Fibroblast of upper back skin (primary cell): ENCODE measurements at places on chromosomes 3 and 15.

DNA sequence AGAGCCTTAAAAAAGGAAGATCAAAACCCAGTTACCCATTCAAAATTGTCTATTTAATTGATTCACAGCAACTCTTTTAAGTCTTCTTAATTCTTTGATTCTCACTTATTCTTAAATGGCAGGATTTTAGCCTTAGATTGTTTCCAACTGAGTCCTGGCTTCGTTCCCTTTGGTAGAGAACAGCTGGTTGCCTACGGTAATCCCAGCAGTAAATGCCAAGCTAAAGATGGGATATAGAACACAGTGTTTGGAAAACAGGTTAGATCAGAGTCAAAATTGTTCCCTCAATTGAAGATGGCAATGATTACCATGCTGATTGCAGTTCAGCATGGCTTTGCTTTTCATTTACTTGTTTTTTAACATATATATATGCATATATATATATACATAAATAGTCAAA, 300.9 kb downstream of the PYDC2 start:
- DNase-seq: peak; percentile 49

DNA sequence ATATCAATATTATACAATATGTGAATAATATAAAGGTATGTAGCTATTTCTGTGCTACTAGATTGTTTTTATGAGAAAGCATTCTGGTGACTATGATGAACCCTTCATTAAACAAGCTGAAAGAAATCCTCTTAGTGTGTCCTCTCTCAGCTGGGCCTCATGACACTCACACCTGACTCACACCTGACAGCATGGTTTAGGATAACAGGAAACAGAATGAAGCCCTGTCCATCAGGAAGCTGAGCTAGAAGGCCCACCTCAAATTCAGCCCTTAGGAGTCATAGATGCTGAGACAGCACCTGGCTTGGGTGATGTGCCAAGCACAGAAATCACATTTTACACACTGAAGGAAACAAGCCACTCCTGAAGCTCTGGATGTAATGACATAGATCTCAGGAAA, 30.8 kb downstream of the CHCHD4 start:
- DNase-seq: no peak

DNA sequence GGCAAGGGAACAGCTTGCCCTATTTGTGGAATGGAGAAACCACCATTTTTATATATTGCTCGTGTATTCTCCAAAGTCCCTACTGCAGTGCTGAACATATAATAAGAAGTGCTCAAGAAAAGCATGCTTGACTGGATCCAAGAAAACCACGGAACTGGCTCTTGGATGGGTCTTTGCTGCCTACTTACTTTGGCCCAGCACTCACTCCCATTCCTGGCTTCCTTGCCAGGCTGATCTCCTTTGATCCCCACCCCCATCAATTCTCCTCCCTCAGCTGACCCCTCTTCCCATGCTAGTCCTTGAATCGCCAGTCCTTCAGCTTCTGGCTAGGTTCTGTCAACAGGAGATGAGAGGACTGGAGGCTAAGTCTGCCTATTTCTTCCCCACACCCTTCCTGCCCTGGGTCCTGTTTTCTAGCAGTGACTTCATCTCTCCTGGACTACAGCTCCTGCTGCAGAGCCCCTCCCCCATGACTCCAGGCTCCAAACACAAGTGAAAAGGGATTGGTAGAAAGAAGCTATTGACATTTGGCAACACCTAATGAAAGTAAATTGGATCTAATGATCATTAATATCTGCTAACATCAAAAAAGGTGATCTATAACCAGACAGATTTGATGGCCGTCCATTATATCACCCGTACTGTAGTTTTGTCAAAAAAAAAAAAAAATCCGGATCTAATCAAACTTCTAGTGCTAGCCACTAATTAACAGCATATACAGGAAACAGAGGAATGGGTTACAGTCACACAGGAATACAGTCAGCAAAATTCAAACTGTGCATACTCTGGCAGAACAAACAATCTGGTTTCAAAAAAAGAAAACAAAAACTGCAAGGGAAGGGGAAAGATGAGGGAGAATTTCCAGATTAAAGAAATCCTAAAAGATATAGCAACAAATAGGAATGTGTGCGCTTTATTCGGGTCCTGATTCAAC, 7.8 kb downstream of the FAM240A start:
- no peak for DNase-seq

- DNase-seq: no peak
Measured at GRCh38 chr3:58556761-58557221, 19.8 kb upstream of the ACOX2 start.

- peak; percentile 14 for DNase-seq
Measured at GRCh38 chr3:114525278-114525677, 231.4 kb downstream of the TIGIT start.

DNA sequence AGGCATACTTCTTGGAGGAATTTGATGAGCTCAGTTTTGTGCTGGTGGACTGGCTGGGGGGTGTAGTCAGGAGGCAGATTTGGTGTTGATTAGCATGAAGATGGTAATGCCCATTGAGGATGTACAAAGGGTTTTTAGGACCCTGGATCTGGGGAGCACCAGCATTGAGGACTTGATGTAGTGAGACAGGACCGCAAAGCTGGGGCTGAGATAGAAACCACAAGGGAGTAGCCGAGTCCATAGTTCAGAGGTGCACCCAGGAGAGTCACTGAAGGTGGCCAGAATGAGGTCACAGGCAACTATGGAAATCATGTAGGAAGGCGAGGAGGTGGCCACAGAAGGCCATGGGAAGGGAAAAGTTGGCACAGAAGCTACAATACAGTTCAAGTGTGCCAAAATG, 2.7 kb upstream of the CDC25A start:
- DNase-seq: no peak

- no peak for DNase-seq
Measured at GRCh38 chr3:105661461-105661860, 207.4 kb downstream of the CBLB start.

DNA sequence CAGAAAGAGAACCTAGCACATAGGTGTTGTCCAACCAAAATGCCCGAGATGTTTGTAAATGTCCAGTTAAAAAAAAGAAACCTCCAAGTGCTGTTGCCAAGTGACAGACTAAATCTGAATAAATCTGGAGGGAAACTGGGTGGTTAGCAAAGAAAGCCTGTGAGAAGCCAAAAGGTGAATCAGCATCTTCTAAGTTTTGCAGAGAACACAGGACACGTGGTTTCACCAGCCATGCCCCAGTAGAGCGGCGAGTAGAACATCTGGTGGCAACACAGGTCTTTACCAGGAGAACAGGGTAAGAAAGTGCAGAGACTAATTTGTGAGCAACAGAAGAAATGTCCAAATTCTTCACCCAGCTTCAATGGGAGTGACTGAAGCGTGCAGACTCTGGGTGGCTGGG, 986.0 kb downstream of the ROBO2 start:
- DNase-seq: no peak

GRCh38 chr3:128569756-128570155, 76.8 kb upstream of the GATA2 start:
- no peak for DNase-seq

- peak; percentile 34 for DNase-seq
Measured at GRCh38 chr3:108008106-108008505, 82.7 kb downstream of the CD47 start.

- peak; percentile 46 for DNase-seq
Measured at GRCh38 chr15:92118162-92118935, 264.8 kb downstream of the SLCO3A1 start.

GRCh38 chr15:69357773-69358771, 56.1 kb upstream of the KIF23 start:
- DNase-seq: peak; percentile 6

DNA sequence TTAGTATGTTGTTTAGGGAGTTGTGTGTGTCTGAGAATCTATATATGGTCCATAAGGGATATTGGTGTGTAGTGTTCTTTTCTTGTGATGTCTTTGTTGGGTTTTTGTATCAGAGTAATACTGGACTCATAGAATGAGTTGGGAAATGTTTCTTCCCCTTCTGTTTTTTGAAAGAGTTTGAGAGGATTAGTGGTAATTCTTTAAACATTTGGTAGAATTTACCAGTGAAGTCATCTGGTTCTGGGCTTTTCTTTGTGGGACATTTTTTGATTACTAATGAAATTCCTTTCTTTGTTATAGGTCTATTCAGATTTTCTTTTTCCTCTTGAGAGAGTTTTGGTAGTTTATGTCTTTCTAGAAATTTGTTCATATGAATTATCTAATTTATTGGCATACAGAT, 16.9 kb downstream of the ACKR2 start:
- DNase-seq: no peak

- DNase-seq: no peak
Measured at GRCh38 chr3:169980055-169980454, 13.4 kb downstream of the SEC62 start.

DNA sequence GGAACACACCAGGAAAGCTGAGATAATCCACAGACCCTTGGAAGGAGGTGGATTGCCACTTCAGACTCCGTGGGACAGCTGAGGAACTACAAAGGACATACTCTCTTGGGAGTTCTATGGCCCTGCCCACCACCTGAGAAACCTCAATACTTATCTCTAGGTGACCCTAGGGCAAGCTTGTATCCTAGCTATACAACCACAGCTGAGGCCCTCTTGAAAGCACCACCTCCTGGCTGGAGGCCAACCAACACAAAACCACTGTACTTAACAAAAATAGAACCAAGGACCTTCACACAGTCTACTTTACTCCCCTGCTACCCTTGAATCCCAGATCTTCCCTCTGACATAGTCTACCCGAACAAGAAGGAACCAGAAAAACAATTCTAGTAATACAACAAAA, 60.7 kb upstream of the TRIM42 start:
- DNase-seq: no peak

GRCh38 chr15:85318048-85318731, 62.2 kb upstream of the AKAP13 start:
- peak; percentile 92 for DNase-seq

- no peak for DNase-seq
Measured at GRCh38 chr3:134952371-134952770, 157.3 kb downstream of the EPHB1 start.

DNA sequence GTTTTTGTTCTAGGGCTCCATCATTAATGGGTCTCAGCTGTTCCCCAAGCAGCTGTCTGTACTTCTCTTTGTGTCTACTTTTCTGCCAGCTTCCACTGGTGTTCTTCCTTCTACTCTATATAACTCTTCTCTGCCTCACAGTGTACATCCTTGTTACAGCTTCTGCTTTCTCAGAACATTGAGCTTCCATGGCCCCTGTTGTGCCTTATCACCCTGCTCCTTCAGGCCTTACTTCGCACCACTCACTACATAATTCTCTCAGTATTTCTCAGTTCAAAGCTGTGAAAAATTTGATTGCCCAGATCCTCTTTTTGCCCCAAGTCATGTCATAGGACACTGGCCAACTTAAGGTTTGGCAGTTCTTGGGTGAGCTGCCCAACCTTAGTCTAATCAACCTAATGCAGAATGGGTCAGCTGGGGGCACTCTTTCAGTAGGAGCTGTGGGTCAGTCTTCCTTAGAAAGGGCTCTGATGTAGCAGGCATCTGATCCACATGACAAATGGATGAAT, 28.9 kb downstream of the CSTA start:
- DNase-seq: no peak

DNA sequence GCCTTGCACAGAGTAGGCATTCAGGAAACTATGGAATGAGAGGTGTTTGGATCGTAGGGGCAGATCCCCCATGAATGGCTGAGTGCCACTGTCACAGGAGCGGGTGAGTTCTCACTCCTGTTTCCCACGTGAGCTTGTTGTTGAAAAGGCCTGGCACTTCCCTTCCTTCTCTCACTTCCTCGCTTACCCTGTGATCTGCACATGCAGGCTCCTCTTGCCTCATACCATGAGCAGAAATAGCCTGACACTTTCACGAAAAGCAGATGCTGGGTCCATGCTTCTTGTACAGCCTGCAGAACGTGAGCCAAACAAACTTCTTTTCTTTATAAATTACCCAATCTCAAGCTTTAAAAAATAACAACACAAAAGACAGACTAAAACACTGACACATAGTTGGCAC, 55.4 kb downstream of the AGBL1 start:
- DNase-seq: no peak

GRCh38 chr3:186514296-186515002, 29.7 kb downstream of the CRYGS start:
- DNase-seq: no peak
